ENCODE measurements at places on chromosomes 2 and 18.

DNA sequence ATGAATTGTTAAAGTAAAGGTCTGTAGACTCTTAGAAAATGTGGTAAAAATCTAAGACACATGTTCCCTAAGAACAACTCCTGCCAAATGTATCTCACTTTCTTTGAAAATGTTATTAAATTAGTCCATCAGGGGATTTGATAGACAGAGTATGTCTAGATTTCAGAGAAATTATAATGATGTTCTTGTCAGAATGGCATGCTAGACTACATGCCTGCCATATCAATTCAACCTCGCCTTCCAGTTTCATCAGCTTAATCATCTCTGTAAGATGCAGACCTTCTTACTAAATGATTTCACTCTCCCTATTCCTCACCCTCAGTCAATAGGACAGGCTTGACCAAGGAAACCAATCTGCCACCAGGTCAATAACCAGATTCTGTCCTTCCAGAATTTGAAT lies 368.4 kb downstream of the TXNL1 start:
- DNase-seq: no peak

GRCh38 chr2:240255811-240256703 lies 115.6 kb upstream of the OTOS start:
- DNase-seq: no peak

DNA sequence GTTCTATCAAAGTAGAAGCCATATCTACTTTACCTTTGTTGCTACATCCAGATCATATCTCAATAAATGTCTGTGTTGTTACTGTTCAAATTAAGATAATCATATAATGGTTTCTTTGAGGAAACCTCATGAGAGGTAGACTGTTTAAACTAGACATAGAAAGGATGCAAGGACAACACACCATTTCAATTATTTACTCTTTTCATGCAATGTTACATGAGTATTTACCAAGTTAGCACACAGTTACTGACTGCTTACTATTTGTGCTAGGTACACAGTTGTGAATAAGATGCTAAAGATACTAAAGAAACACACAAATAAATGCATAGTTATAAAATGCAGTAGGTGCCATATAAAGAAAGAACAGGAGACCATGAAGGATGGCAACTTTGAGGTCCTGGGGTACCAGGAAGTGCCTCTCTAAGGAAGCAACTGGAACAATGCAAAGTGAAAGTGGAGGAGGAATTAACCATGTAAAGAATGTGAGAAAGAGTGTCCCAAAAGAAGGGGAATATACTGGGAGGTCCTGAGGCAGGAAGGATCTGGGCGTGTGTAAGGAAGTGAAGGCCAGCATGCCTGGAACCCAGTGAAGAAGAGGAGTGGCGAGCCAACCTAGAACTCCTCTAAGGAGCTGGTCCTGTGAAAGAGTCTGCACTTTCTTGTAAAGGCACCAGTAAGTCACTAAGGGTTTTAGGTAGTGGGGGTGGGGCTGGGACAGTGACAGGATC lies 39.4 kb downstream of the RBMS1 start:
- DNase-seq: no peak

GRCh38 chr2:165469417-165469816 lies at the start of gene CSRNP3:
TSS of gene CSRNP3 (plus strand) at chr2:165469698. CDS start at chr2:165595066, 125,368 bp downstream.
- no peak for DNase-seq

- DNase-seq: no peak
These were observed 63.6 kb downstream of the TNS1 start for GRCh38 chr2:217939220-217939619.

DNA sequence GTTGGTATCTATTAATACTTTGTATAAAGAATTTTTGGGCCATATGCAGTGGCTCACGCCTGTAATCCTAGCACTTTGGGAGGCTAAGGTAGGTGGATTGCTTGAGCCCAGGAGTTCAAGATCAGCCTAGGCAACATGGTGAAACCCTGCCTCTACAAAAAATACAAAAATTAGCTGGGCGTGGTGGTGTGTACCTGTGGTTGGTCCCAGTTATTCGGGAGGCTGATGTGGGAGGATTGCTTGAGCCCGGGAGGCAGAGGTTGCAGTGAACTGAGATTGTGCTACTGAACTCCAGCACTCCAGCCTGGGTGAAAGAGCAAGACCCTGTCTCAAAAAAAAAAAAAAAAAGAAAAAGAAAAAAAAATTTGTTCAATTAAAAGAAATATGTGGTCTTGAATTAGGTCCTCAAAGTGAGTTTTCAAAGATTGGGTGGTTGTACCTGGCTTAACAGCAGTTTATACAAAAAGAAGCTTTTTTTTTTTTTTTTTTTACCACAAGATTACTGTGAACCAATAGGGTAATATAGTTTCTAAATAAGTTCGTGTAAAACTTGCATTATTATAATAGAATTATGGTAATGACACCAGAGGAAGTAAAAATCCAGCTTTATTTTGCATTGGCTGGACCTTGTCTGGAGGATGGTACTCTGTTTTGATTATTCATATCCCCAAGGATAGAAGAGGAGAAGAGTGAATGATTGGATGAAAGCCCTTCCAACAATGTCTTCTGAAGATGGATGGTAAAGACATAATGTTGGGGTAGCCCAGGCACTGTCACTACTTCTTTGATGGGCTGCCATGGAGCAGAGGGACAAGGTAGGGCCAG lies 210.3 kb downstream of the MYCN start:
- no peak for DNase-seq

DNA sequence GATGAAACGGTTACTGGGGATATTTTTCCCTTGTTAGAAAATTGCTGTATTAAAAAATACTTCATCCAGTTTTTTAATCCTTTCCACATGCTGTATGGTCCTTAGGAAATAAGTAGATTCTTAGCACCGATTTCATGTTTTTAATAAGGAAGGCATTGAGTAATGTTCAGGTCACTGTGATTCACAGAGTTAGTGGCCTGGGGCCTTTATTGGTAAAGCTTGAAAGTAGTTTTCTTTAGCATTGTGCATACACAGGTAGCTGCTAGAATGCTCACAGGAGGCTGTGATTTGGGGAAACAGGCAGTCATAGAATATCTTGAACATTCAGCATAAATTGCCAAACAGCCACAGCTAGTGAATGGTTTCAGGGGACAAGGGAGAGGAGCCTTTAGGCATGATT lies 79.8 kb downstream of the XRCC5 start:
- no peak for DNase-seq

Data from activated CD4-positive, alpha-beta T cell treated with anti-CD3 and anti-CD28 coated beads, Interleukin-10, Interleukin-2, amounts not matched to agents 100 ng/mL and 50 ng/mL, durations not matched to agents 16 hours and 8 hours (primary cell).